ENCODE measurements at places on chromosomes 4 and X.
A peak's percentile ranks its signal among the peaks of the same experiment; 100 is the strongest.

DNA sequence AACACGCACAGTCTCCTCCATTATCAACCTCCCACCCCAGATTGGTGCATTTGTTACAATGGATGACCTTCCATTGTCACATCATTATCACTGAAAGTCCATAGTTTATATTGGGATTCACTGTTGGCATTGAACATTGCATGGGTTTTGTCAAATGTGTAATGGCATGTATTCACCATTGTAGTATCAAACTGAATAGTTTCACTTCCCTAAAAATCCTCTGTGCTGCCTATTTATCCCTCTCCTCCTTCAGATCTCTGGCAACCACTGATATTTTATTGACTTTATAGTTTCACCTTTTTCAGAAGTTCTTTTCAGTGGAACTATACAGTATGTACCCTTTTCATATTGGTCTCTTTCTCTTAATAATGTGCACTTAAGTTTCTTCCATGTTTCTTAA is 1565.4 kb downstream of the PCDH18 start:
- DNase-seq: no peak

DNA sequence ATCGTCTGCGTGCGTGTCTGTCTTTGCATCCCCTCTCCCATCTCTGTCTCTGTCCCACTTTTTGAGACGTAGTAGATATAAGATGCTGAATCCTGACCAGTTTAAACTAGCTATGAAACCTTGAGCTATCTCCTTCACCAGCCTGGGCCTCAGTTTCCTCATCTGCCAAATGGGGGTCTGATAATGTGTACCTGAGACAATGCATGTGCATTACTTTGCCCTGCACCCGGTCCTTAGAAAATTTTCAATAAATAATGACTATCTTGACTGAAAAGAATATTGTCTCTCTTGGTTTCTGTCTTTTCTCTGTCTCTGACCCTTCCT is 602 bp downstream of the KANTR start:
- no peak for DNase-seq

DNA sequence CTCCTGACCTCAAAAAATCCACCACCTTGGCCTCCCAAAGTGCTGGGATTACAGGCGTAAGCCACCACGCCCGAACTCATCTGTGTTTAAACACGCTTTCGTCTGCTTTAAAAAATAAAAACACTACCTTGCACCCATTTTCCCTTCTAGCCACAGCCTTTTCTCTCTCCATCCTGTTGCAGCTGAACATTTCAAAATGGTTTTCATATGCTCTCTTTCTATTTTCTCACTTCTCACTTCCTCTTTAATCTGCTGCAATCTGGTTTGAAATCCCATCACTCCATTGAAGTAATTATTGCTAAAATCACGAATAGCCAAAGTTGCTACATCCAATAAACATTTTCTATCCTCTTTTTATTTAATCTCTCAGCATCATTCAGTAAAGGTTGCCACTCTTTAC is 70.0 kb downstream of the DCHS2 start:
- no peak for DNase-seq

DNA sequence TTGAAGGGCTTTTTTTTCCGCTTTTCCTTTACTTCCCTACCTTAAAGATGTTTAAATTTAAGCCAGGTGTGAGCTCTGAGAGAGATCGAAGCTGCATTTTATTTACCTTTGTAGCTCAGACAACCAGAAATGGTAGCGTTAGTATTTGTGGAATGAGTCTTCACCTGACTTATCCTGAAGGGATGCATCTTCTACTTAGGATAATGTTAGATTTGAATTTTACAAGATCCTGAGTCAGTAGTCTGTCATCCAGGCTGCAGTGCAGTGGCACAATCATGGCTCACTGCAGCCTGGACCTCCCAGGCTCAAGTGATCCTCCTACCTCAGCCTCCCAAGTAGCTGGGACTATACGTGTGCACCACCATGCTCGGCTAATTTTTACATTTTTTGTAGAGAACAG is 26.2 kb downstream of the TMSB4X start:
- DNase-seq: no peak

DNA sequence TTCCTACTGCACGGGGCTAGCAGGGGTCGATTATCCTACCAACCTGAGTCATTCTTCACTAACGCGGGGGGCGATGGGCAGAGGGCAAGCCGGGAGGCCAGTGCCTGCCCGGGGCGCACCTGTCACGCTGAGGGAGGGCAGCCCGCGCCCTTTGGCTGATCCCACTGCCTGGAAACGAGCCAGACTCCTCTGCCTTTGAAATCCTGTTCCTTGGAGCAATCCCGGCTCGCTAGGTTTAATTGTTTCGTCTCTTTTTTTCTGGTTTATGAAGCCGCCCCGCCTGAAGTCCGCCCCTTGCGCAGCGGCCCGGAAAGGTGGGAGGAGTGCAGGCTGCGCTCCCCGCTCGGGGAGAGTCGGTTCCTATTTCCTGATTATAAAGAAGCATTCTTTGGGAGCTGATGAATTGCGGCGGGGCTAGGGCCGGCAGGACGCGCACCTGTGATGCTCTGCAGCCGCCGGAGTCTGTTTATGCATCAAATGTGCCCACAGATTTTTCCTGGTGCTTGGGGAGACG is 484.2 kb downstream of the BCOR start:
- DNase-seq: peak; percentile 67

- DNase-seq: no peak
Observed at GRCh38 chr4:138243369-138243768, 1.2 kb upstream of the SLC7A11 start.

- DNase-seq: no peak
Observed at GRCh38 chr4:72312032-72312650, 256.9 kb downstream of the ADAMTS3 start.

DNA sequence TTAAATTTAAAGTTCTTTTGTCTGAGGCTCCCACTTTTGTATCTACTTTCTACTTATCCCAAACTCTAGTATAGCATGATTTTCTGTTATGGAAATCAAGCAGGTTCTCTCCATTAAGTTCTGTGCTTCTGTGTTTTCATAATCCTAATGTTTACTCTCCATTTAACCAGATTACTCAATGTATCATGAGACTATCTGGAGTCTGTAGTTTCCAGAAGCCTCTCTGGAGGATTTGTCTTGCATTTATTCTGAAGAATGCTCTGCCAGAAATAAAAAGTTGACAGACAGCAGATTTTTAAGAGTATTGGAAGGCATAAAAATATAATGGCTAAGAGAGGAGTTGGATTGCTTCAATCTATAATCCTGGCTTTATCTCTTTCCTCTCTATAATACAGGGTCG is 39.2 kb upstream of the PLS3 start:
- no peak for DNase-seq

GRCh38 chr4:165720411-165721082 is 152.5 kb upstream of the TLL1 start:
- no peak for DNase-seq

DNA sequence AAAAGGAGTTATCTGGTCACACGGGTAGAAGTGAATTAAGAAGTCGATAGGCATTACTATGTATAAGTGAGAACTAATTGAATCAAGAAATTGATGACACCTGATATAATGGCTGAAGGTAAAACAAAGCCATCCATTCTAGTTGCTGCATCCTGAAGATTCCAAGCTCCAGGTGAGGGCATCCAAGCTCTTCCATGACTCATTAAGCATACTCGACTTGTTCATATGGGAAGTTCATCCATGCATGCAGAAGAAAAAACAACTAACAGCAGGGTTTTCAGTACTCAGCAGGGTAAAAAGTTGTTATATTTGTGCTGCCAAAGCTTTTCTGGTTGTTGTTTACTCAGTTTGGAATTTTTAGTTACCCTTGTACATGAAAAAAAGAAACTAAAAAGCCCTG is 508.0 kb upstream of the CXorf51A start:
- no peak for DNase-seq

- no peak for DNase-seq
Observed at GRCh38 chr4:6199422-6199921, 877 bp downstream of the JAKMIP1 start.

GRCh38 chr4:40763228-40763716 is 13.5 kb downstream of the NSUN7 start:
- no peak for DNase-seq

DNA sequence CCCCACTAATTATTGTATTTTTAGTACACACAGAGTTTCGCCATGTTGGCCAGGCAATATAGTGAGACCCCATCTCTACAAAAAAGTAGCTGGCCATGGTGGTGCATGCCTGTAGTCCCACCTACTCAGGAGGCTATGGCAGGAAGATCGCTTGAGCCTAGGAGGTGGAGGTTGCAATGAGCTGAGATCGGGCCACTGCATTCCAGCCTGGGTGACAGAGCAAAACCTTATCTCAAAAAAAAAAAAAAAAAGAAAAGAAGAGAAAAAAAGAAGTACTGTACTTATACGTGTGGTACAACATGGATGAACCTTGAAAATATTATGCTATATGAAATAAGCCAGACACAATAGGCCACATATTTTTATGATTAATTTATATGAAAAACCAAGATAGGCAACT is 9.9 kb upstream of the WDR45 start:
- DNase-seq: no peak

GRCh38 chr4:48074657-48075056 is 58.1 kb downstream of the NIPAL1 start:
- DNase-seq: no peak

GRCh38 chr4:5040856-5041620 is 10.2 kb upstream of the STK32B start:
- DNase-seq: no peak

- peak; percentile 40 for DNase-seq
Observed at GRCh38 chr4:82811838-82812341, 13.3 kb upstream of the SCD5 start.

DNA sequence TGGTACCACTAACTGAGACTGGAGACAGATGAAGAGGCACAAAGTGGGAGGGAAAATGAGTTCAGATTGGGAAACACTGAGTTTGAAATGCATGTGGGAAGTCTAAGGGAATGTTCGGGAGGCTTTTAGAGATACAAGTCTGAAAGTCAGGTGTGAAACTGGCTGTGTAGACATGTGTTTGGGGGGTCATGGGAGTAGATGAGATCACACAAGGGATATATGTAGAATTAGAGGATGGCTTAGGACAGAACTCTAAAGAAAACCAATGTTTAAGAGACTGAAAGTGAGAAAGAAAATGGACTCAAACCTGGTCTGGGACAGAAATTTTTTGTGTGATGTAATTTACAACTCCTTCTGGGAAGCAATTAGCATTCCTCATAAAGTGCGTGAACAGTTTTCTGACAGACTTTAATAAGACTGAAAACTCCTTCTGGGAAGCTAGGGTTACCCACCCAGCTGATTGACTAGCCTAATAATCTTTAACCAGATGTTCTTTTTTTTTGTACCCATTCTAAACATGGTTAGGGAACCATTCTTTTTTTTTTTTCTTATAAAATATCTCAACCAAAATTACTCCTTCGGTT is 8.7 kb upstream of the JADE1 start:
- no peak for DNase-seq

DNA sequence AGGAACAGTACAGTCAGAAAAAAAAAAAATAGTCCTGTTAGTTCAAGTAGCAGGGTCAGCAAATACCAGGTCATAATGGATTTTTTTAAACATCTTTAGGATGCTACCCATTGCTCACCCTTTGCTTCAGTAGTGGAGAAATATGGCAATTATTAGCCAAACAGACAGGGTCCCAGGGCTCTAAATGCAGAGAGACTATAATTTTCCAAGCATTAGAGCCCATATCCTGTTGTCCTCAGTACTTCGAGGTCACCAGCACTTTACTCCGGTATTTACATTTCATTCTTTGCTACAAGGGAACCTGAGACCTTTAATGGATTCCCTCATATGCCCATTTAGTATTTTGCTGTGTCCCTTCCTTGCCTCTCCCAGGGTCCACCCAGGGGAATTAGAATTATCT is 1562.9 kb upstream of the TENM3 start:
- DNase-seq: peak; percentile 79

DNA sequence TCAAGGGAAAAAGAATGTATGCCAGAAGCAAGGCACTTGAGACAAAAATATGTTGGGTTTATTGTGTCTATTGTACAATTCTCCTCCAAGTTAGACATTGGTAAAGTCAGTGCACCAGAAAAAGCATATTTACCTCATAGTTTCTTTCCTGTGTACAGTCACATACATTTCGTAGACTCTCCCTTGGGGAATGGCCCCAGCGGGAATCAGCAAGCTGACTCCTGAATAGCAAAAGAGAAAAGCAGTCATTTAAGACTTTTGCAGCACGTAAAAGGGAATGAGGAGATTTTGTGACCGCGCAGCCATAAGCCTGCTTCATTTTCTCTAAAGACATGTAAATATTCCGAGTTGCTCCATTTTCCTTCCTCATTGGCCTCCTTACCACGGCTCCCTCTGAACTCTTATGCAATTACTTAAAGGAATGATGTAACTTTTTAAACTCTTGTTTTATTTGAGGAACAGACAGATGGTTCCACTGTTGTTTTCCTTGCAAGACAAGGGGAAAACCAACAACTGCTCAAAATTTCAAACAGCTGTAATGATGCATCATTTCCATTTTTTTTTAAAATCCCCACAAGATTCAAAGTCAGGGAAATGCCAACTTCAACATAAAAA is 332.7 kb downstream of the UNC5C start:
- no peak for DNase-seq

DNA sequence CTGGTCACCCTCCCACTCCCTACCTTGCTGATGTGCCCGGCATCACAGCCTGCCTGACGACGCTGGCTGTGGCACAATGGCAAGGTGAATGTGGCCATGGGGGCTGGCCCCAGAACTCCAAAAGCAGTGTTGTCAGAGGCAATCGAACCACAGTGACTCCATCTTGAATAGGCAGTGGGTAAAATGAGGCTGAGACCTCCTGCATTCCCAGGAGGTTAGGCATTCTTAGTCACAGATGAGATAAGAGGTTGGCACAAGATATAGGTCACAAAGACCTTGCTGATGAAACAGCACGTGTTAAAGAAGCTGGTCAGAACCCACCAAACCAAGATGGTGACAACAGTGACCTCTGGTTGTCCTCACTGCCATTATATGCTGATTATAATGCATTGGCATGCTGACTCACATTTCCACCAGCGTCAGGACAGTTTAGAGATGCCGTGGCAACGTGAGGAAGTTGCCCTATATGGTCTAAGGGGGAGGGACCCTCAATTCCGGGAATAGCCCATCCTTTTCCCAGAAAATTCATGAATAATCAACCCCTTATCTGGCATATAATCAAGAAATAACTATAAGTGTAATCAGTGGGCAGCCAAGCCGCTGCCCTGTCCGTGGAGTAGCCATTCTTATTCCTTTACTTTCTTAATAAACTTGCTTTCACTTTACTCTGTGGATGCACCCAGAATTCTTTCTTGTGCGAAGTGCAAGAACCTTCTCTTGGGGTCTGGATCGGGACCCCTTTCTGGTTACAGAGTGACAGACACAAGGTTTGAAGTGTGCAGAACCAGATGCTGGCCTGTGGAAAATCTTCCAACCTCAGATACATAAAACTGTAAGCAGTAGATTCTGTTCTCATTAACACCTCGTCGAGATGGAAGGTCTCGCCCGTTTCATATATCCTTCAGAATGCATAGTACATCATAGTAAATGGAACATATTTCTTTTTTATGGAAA is 26.8 kb upstream of the CLDN24 start:
- no peak for DNase-seq

DNA sequence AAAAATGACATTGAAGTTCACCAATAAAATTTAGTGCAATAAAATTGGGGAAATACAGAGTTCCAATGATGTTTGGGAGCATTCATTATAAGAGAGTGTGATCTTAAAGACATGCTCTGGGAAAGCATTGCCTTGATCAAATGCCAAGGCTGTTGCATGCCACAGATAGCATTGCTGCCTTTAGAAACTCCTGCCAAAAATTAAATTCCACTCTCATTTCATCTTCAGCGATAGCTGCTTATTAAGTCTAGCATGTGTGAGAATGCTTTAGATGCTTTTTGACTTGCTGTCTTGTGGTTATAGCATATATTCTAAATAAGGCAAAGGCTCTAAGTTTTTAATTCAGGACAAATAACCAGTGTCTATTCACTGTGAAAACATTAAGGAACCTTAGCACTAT is 49.3 kb downstream of the NPNT start:
- DNase-seq: no peak

All from NCI-H2227 treated with DMSO at 0.1 percent for 48 hours (cell line).